ENCODE measurements at places on chromosomes 12 and 14.
A peak's percentile ranks its signal among the peaks of the same experiment; 100 is the strongest.

- DNase-seq = no peak
Observed at GRCh38 chr12:64707926-64708325, 51.3 kb downstream of the GNS start.

DNA sequence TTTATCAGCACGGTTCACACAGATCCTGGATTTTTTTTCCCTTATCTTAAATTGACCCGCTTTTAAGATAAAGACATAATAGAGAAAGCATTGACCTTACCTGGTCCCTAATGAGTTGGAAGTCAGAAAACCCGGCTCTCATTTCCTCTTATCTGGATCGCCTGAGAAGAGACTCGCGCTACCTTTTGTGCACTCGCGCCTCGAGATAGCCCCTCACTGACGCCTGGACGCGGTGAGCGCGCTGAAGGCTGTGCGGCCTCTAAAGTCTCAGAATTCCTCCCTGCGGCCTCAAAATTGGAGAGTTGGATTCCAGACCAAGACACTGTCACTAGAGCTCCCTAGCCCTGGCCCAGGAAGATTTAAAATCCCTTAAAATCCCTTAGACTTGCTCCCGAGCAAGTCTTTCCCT, 7.0 kb downstream of the NKX2-1 start:
- DNase-seq = no peak

DNA sequence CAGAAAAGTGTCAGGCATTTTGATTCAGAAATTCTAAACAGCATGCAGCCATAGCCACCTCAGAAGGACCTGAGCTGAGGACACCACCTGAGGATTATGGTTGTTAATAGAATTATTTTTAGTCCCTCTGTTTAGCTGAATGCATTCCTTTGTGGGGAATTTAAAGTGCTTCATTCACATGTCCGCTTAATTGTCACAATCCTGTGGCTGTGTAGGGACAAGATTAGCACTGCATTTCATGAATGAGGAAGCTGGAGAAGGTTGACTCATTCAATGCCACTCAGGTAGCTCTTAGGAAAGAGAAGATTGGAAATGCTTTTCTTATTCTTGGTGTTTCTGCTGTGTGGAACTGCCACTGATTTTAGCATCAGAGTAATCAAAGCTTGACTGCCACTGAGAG, 42.0 kb upstream of the KRR1 start:
- DNase-seq = no peak

DNA sequence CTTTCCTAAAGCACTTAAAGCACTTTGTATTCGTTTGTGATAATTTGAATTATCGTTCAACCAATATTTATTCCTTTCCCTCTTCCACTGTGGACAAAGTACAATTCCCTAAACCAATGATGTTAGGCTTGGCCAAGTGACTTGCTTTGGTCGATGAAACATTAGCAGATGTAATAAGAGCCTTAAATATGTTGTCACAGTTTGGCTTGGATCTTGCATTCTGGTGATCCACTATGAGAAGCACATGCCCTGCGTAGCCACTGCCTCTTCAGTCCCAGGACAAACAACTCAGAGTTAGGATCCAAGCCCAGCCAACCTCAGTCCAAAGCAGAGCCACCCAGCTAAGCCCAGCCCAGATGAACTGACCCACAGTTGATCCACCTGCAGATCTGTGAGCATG, 8.4 kb upstream of the C12orf75 start:
- no peak for DNase-seq

DNA sequence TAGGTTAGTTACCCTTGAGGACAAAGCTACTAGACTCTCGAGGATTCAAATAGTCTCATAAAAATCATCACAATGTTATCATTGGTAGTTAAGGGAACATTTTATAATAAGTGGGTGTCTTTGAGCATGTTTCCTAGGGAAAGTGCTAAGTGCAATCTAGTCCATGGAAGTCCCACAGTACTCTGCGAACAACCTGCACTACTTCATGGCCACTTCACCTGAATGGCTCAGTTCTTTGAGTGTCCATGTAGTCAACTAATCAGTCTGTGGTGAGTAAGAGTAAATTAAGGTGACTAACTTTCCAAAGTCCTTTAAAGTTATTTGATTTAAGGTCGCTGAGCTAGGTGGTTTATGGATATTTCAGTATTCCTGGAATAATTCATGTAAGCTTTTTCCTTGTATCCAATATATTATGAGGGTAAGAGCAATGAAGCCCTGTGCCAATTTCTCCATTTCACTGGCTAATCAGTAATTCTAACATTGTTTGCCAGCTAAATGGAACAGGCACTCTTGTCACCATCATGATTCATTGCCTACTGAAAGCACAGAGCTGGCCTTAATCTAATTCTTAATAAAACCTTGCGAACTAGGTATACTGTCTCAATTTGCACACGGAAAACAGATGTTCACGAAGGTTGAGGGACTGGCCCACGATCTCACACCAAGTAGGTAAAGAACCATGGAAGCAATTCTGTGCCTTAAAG, 495.1 kb downstream of the APAF1 start:
- DNase-seq = no peak

DNA sequence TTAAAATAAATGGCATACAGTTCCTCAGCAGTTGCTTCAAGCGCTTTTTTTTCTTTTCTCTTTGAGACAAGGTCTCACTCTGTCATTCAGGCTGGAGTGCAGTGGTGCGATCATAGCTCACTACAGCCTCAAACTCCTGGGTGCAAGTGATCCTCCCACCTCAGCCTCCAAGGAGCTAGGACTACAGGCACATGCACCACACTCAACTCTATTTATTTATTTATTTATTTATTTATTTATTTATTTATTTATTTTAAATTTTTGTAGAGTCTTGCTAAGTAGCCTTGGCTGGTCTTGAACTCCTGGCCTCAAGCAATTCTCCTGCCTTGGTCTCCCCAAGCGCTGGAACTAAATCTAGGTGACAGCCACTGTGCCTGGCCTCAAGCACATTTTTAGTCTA, 132.0 kb downstream of the MED13L start:
- DNase-seq = no peak

DNA sequence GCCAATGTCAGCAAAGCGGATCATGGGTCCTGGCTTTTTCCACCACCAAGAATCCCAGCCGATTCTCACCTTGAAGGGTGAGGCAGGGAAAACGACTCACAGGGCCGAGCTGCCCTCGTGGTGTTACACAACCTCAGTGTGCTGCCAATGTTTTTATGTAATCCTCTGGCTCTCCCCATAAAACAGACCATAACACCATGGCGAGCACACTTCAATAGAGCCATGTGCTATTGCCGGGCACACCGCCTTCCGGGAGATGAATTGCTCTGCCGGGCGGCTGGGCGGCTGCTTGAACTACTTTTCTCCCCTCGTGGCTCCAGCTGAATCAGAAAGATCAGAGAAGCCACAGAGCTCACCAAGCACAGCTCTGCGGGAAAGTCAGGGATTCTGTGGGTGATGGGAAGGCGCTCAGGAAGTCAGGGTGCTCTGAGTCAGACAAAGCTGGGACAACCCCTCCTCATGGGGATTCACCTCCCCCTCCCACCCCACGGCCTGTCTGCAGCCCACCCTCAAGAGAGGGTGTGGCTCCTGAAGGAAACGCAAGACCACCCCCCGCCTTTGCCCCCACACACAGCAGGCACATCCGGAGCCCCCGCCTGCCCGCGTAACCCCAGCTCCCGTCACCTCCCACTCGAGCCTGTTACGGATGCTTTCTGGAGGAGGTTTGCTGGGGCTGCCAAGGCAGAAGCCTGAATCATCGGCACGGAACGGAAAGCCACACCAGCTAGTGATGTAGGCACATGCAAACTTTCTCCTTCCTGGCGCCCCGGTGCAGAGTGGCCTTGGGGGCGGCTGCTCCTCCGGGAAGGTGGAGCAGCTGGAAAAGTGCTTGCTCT, 1.8 kb downstream of the GALNT9 start:
- DNase-seq = no peak

GRCh38 chr12:124756166-124756565, 107.5 kb downstream of the SCARB1 start:
- no peak for DNase-seq

GRCh38 chr14:69154779-69155178, 1.9 kb upstream of the DCAF5 start:
- no peak for DNase-seq

- DNase-seq = peak; percentile 32
Observed at GRCh38 chr14:92040431-92041051, 682 bp upstream of the TRIP11 start.

GRCh38 chr14:54310151-54310850, 86.5 kb upstream of the CDKN3 start:
- no peak for DNase-seq

DNA sequence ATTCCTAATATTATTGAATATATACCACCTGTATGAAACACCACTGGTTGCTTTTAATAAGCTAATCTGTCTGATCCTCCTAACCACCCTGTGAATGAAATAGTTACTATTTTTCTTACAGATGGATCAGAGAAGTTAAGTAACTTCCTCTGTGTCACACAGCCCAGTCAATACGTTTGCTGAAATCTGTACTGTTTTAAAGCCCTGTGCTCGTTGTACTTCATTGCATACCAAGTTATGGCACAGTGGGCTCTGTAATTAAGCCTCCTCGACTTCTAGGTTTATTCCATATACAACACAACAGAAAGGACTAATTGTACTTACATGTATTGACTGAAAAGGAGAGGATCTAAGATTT, 137.9 kb downstream of the TPH2 start:
- DNase-seq = no peak

DNA sequence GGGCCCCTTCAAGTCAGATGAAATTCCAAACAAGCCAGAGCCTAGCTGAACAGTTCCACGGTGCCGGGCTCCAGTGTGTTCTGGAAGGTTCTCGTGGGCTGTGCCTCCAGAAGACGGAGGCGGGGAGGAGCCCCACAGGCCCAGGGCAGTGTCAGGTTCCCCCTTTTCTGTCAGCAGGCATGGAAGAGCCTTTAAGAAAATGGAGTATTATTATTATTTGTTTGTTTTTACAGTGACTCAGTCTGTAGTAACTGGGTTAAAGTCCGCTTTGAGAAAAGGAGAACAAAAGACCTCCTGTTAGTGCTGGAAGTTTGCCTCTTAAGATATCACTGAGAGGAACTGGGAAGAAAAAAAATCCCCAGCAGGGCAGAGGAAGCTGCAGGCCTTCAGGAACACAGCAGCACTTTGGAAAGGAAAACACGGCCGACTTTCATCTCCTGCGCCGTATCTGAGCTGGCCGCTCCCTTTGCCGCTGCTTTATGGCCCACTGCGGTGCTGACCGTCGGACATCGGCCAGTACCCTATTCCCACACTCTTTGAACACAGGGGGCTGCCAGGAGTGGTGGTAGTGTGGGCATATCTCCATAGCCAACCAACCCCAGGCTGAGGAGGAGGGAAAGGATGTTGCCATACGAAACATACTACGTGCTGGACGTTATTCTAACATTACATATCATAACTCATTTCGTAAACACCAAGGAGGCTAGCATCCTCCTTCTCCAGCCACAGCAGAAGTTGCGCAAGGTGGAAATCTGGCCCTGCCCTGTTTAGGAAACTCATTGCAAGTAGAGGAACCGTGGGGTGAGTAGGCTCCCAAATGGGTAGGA, 194.0 kb downstream of the ZFP36L1 start:
- no peak for DNase-seq

- DNase-seq = no peak
Observed at GRCh38 chr14:54574528-54574927, 7.6 kb downstream of the SAMD4A start.

DNA sequence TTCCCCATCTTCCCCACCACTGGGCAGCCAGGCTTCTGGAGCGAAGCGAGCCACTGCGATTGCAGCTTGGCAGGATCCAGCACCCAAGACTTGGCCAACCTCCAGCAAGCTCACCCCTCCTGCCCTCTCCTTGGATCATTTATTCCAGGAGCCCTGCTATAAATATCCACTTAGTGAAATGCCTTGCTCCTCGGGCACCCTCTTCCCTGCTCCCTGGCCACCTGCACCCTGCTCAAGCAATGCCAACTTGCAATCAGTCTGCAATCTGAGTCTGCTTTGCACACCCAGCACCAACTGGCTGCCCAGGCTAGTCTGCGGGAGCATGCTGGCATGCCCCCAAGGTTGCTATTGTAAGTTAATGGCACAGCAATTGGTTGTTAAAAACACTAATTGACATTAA, 666.0 kb downstream of the MED13L start:
- no peak for DNase-seq

GRCh38 chr14:99249389-99249788, 22.6 kb downstream of the BCL11B start:
- DNase-seq = no peak

DNA sequence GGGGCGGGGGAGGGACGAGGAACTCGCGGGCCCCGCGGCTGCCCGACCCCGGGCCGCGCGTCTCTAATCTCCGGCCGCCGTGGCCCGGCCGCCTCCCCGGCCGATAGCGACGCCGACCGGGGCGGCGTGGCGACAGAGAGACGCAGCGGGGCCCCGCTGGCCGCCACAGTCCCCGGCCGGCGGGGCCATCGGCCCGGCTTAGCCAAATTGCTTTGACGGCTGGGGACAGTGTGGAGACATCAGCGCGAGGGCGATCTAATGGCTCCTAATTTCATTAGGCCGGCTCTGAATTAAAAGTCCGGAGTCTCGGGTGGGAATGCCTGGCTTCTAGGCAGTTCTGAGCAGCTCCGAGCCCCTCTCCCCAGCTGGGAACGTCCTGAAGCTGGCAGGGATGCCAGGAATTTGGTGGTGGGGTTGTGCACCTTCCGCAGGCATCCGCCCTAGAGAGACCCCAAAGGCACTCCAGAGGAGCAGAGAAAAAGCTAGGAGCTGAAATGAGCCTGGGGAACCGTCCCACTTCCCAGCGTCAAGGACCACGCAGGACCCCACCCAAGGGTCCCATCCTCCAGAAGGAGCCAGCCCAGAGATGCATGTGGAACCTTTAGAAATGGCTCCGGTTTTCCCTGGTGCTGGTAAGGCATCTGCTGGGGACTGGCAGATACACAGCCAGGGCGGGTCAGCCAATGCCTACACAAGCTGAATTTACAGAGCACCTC, 9.6 kb downstream of the TBX5 start:
- DNase-seq = no peak

DNA sequence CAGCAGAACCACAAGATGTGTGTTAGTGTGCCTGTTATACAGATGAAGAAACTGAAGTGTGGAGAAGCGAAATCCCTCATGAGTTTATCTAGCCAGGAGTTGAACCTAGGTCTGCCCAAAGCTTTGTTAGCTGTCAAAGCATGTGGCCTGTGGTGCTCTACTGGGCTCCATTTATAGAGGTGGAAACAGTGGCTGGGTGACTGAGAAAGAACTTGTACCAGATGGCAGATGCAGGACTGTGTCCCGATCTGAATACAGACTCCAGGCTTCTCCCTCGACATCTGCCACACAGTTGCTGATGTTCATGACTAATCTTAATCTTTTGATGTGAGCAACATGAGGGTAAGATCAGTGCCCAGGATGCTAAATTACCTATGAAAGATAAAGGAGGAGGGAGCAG, 89.1 kb downstream of the C12orf75 start:
- no peak for DNase-seq

DNA sequence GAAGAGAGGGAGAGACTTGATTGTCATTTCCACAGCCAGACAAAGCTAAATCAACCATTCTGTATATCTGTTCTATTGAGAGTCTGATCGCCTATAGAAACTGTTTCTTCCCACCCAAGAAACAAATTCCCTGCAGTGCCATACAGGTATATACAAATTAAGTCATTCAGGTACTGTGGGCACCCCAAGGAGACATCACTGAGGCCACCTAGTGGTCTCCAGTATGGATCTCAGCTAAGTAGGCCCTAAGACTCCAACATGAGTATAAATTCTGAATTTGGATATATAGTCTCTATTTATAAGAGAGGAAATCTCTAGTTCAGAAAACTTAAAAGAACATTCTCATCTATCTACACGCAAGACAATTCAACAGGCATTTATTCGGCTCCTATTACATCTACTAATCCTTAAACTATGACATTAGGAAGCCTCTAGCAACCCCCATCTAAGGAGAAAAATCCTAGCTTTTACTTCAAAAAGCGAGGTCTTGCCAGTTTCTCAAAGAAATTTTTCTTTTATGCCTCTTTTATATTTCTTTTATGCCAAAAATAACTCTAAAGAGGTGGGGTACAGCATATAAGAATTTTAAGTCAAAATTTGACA, 62.6 kb downstream of the DCAF5 start:
- no peak for DNase-seq

Measured in GM10248 (cell line).